ENCODE measurements at places on chromosomes 7 and 10.

DNA sequence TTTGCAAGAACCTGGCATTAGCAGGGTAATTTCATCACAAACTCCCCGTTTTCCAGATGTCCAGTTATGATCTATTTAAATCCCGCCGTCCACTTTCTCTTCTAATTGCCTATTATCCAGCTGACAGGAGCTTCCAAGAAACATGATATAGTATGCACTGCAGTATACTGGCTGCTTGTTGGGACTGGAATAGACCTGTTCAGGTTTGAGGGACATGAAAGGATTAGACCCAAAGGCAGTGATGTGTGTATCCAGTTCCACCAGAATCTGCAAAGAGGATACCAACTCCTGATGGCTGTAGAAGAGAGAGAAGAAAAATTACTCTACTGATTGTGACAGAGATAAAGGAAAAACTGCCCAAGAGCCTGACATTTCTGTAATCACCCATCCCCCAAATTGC lies 8.9 kb downstream of the MSS51 start:
- DNase-seq, result no peak

DNA sequence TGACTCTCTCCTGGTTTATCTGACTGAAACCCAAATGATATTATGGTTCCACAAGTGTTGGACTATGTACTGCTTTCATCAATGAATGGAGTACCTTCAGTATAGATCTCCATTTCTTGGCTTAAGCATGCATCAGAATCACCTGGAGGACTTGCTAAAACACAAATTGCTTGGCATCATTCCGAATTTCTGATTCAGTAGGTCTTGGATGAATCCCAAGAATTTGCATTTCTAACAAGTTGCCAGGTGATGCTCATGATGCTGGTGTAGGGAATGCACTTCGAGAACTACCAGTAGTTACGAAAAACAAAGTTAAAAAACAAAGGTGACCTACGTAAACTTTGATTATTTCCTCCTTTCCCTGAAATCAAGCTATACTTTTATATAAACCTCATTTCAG lies 119.0 kb upstream of the FEZF1 start:
- DNase-seq, result no peak

GRCh38 chr10:17233286-17233991 lies 5.4 kb downstream of the VIM start:
- DNase-seq, result no peak

GRCh38 chr10:67923551-67923950 lies 39.1 kb downstream of the SIRT1 start:
- DNase-seq, result no peak

DNA sequence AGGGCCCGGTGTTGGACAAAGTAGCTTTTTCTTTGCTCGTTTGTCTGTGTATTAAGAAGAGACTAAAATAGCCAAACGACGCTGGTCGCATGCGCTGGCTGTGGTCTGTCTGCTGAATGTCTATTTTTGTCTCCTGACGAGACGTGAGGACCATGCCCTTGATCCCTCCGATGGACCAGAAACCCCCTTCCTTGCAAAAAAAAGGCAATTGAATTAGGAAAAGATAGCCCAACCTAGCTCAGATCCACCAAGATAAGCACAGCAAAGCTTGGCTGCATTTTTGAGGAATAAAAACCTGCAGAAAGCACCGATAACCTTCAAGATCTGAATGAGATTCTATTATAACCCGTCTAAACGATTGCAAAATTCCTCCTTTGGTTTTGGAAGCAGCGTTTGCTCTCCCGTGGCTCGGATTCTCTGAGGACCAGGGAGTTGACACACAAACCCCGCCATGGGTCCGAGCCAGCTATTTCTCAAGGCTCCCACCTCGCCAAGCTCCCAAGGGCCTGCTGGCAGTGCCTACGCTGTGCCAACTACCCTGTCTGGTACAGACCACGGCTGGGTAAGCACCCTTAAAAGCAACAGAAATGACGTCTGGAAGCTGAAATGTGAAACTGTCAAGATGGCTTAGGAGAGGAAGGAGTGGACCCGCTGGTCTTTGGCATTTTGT lies 17.7 kb upstream of the TTYH3 start:
- DNase-seq, result no peak

DNA sequence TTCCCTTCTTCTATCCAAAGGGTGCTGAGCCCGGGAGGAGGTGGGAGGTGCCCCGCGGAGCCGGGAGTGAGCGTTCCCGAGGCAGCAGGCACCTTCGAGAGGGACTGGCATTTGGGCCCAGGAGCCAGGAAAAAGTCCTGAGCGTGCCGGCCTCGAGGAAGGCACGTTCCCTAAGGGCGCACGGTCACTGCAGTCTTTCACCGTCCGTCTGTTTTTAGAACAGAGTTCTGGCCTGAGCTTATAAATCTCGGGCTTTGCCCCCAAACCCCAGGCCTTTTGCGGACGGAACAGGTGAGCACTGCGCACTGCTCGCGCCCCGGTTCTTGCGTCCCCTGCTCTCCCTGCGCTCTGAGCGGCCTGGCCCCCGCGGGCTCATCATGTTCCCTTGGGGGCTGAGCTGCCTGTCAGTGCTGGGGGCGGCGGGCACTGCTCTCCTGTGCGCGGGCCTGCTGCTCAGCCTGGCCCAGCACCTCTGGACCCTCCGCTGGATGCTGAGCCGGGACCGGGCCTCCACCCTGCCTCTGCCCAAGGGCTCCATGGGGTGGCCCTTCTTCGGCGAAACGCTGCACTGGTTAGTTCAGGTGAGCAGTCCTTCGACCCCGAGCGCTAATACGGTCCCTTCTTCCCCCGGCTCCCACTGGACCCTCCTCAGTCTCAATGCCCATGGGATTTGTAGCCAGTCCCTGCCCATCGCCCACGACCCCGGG lies 442 bp downstream of the CYP26C1 start:
- DNase-seq, result no peak

- DNase-seq, result no peak
These were observed 374.8 kb upstream of the AKR1E2 start for GRCh38 chr10:4450981-4451908.

- DNase-seq, result no peak
These were observed 82.6 kb downstream of the GNAI1 start for GRCh38 chr7:80216996-80217842.

- DNase-seq, result peak; percentile 5
These were observed 9.5 kb upstream of the BLNK start for GRCh38 chr10:96280859-96281258.

DNA sequence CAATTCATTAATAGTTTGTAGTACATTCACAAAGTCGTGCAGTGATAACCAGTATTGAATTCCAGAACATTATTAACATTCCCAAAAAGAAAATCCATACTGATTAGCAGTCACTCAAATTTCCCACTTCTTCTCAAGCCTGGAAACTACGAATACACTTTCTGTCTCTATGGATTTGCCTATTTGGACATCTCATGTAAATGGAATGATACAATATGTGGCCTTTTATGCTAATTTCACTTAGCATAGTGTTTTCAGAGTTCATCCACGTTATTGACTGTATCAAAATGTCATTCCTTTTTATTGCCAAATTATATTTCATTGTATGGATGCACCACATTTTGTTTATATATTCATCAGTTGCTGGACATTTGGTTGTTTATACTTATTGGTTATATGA lies 78.8 kb downstream of the STK31 start:
- DNase-seq, result no peak

GRCh38 chr7:34501156-34501555 lies 156.9 kb upstream of the NPSR1 start:
- DNase-seq, result no peak

DNA sequence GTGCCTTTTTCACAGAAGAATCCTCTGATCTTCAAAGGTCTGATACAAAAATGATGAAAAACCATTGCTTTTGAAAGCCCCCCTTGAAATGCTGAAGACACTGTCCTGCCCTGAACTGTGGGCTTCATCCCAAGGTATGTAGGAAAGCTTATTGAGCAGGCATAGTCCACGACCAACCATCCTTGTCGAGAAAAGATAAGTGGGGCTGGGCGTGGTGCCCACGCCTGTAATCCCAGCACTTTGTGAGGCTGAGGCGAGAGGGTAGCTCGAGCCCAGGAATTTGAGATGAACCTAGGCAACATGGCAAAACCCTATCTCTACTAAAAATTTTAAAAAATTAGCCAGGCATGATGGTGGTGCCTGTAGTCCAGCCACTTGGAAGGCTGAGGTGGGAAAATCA lies 25.6 kb downstream of the TACR2 start:
- DNase-seq, result no peak

DNA sequence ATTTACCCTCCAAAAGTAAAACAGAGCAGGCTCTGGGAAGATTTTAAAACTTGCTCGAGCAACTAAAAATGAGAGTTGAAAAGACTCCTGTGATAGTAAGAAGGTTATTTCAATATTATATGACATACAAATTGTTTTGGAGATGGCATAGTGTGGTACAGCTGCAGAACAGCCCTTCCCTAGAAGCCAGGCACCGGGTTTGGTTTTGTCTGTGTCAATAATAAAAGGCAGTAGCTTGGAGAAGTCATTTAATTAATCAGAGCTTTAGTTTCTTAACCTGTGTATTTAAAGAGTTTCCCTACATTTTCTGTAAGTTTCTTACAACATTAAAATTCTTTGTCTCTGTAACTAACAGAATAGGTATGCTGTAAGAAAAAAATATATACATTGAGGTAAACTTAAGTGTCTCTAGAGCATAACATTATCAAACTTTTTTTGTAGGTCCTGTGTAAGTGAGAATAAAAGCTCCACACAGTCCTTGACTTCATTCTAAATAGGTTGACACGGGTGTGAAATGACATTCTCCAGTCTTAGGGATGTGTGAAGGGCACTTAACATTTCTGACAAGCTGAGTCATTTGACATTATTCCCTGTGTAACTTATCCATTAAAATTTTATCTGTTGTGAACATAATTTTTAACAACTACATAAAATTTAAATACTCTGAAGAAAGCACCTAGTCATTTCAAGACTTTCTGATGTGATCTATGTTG lies 425.0 kb upstream of the ETV1 start:
- no peak for DNase-seq

GRCh38 chr7:138890499-138891445 lies 90.4 kb downstream of the KIAA1549 start:
- DNase-seq, result peak; percentile 82

DNA sequence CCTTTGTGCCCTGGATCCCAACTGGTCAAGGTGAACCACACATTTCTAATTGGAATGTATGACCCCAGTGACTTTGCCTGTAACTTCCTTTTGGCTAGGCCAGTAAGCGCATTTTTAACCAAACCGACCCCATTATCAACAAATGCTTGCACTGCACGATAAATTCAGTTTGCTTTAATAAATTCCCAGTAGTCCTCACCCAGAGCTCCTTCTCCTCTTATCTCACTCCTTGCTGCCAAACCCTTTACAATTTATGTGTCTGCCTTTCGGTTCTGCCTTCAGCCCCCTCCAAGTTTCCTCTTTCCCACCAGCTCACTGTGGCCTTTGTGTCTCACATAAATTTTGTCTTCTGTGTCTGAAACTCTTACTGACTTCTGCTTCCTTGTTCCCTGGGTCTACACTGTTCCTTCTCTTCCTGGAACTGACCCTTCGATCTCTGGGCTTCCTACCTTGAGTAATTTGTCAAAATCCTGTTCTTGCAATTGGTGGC lies 59.0 kb downstream of the TBXAS1 start:
- DNase-seq, result no peak

DNA sequence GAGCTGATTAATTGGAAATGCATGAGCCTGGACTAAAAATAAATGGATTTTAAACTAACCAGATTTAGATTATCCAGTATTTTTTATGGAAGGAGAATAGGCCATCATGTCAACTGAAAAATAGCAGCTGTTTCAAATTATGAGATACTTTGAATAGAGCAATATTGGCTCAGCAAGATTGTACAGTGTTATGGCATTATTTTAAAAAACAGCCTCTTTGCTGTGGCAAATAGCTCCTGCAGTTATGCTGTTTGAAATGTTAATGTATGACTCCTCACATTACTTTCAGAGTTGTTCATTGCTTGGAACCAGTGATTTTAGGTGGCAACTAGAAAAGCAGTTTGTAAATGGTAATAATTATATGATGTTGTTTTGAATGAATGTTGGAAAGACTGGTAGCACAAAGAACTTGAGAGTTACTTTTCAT lies 244.5 kb downstream of the KIAA1217 start:
- DNase-seq, result no peak

- DNase-seq, result no peak
These were observed 761.4 kb downstream of the LRMDA start for GRCh38 chr10:76192694-76193320.

- no peak for DNase-seq
These were observed 38.4 kb downstream of the TWIST1 start for GRCh38 chr7:19079066-19079465.

GRCh38 chr7:155750255-155751125 lies 61.8 kb downstream of the SHH start:
- no peak for DNase-seq

GRCh38 chr10:117137911-117138642 lies at the start of gene VAX1:
Gene VAX1, minus strand, starts transcription at chr10:117138270. Its CDS starts 214 bp downstream, at chr10:117138056.
- peak; percentile 54 for DNase-seq

DNA sequence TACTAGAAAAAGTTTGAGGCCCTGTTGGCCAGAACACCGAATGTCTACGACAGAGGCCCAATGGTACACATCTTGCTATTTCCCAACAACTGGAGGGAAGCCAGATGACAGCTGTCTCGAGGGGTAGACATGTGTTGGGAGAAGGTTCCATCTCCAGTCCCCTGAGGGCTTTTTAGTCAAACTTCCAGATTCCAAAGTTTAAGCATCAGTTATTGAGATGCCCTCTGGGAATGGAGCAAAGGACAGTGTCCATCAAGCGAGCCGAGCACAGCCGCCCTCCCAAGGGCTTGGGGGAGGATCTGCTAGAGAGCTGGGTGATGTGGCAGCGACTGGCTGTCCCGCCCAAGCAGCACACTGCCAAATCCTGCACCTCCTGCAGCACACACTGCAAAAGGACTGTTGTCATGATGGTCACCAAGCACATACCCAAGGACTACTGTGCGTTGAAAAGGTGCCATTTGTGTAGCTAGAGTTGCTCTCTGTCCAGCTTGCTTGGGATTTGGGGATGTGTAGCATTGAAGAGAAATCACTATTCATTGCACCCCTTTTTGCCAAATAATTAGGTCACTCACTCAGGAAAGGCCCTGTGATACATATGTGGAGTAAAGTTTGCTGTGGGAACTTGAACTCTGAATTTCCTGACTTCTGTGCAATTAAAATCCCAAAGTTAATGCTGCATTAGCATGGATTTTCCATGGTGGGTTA lies 164.6 kb downstream of the TRIL start:
- no peak for DNase-seq

DNA sequence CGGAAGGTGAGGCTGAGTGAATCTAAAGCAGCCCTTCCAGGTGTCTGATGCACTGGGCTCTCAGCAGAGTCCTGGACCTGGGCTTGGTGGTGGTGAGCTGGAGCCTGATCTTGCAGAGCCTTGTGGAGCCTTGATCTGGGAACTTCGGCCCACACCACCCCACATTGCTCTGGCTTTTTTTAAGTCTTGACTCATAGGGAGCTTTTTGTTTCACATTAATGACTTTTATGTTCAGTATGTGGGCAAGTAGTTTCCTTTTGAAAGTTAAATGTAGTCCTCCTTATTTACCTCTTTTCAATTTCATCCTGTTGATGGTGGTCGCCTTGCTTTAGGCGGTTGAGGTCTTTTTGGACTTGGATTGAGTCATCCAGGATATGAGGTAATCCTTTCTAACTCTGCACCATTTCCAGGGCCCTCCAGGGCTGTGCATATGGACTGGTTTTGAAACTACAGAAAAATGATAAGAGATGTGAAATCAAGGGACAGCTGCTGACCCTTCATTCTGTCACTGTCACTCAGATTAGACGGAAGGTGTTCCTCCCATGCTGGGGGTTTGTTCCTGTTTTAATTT lies 2.9 kb upstream of the NRAP start:
- no peak for DNase-seq
